SK-N-MC (cell line): ENCODE measurements at places on chromosomes 6 and 20.

DNA sequence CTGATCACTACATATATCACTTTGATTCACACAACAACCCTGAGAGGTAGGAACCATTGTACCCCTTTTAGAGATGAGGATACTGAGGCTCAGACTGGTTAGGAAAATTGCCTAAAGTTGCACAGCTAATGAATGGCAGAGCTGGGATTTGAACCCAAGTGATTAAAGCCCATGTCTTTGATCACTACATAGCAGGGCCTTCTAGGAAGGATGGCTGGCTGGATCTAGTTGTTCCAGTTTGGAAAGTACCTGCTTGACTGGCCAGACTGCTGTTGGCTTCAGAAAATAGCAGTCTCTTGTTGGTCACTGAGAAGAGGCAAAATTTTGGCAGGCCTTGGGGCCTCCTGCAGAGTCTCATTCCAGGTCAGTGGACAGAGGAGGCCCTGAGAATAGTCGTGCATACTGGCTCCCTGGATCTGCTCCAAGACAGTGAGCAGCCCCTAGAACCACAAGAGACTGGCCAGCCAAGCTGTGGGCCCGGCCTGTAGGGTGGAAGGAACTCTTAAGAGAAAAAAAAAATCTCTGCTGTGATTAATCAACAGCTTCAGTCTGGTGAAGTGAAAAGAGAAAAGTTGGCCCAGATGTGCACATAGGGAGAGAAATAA is 17.5 kb downstream of the PPARD start:
- DNase-seq = no peak

GRCh38 chr20:18077157-18077556 is 19.4 kb upstream of the OVOL2 start:
- no peak for DNase-seq

DNA sequence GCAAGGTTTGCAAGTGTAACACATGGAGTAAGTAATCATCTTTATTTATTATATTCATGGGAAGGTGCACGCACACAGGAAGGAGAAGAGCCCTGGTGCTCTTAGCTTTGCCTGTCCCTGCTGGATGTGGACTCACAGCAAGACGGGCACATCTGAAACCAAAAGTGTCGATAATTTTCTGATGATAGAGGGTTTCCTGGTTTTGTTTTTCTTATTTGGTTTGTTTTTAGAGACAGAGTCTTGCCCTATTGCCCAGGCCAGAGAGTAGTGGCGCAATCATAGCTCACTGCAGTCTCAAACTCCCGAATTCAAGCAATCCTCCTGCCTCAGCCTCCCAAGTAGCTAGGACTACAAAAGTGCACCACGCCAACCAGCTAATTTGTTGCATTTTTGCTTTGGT is 7.8 kb upstream of the KHDC1L start:
- DNase-seq = no peak

DNA sequence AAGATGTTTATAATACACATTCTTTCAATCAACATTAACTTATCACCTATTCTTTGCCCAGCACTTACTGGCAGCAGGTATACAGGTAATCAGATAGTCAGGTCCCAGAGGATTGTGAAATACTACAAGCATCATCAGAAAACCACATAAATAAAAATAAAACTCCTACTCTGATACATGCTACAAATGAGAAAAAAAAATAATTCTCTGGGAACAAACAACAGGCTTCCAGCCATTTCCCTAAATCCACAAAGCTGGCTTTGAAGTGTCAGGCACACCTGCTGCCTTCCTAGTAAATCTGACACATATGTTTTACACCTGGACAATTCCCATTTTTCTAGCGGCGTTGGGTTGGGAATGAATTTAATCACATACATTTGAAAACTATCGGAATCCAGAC is 384.5 kb upstream of the CDH4 start:
- no peak for DNase-seq

GRCh38 chr6:24969343-24969860 is 33.6 kb upstream of the RIPOR2 start:
- DNase-seq = no peak

- peak; percentile 14 for DNase-seq
Observed at GRCh38 chr6:80725156-80725930, 618.9 kb downstream of the BCKDHB start.

DNA sequence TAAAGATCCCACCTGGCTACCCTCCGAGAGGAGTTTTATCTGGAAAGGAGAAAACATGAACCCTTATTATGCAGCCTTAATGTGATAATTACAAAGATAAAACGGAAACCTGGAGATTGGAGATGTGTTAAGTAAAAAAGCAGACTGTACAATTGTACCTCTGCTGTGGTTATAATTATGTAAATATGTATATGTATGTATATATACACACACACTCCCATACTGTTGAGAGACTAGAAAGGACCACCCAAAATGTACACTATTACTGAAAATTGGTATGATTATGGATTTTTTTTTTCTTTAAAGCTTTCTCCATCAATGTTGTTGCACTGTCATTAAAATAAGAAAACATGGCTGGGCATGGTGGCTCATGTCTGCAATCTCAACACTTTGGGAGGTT is 72.1 kb upstream of the BCLAF1 start:
- no peak for DNase-seq

- DNase-seq = no peak
Observed at GRCh38 chr6:146981981-146982380, 222.2 kb upstream of the STXBP5 start.

GRCh38 chr6:93136111-93136510 is 283.2 kb downstream of the EPHA7 start:
- DNase-seq = no peak

- DNase-seq = no peak
Observed at GRCh38 chr6:74690365-74690764, 515.5 kb downstream of the COL12A1 start.

DNA sequence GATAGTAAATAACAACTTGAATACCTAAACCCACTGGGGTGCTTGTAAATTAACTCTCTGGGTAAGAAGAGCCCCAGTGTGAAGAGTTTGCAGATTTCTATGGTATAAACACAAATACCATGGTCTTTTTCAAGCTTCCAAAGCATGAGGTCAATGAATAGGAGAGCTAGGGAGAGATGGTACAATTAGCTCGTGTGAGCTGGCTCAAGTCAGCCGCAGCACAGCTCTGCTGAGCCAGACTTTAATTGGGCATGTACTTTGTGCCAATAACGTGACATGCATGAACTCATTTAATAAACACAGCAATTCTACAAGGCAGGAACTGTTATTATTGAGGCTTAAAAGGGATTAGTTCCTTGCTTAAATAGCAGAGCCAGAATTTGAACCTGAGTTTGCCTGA is 684.2 kb downstream of the KIF16B start:
- no peak for DNase-seq

DNA sequence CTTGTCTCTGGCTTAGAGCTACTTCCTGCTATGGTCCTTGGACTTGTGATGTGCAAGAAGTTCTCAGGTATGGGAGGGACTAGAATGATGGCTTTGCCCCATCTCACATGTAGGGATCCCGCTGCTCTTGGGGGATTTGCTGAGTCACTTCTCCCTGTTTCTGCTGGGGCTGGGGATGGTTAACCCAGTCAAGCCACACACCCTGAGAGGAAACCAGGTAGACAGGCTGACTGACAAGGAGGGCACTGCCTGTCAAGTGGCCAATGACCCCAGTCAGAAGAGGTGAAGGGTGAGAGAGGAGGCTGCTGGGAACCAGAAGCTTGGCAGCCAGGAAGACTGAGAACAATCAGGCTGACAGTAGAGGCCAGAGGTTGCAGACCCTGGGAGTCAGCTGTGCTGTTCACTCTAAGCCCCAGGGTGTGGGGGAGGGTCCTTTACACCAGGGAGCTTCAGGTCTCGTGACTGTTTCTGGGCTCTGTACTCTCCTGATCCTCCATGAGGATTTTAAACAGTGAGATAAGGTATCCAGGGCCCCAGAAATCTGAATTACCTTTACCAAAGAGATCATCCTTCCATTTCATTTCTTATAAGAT is 34.6 kb downstream of the HLA-F start:
- DNase-seq = no peak

DNA sequence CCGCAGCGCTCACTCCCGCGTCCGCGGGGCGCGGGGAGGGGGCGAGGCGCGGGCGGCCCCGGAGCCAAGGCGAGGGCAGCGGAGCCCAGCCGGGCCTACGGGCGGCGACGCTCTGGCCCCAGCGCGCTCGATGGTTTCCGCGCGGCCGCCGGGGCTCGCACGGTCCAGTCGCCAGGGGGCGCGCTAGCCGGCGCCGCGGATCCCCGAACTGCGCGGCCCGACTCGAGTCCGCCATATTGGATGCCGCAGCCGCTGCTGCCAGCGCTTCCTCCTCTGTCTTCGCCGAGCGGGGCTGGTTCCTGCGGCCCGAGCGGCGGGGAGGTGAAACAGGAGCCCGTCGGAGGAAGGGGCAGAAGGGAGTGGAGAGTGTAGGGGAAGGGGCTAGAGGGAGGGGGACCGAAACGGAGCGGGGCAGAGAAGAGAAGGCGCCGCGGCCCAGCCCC is at the start of gene SCAF8:
Gene SCAF8 (plus strand): TSS at position 234 of the 443 bp plus-strand sequence. CDS start 485 bp downstream, outside the sequence.
- no peak for DNase-seq

- no peak for DNase-seq
Observed at GRCh38 chr6:169075915-169076654, 177.6 kb downstream of the THBS2 start.

GRCh38 chr20:11266571-11266970 is 592.8 kb upstream of the JAG1 start:
- no peak for DNase-seq

- no peak for DNase-seq
Observed at GRCh38 chr20:61601853-61602252, 349.8 kb downstream of the CDH4 start.

DNA sequence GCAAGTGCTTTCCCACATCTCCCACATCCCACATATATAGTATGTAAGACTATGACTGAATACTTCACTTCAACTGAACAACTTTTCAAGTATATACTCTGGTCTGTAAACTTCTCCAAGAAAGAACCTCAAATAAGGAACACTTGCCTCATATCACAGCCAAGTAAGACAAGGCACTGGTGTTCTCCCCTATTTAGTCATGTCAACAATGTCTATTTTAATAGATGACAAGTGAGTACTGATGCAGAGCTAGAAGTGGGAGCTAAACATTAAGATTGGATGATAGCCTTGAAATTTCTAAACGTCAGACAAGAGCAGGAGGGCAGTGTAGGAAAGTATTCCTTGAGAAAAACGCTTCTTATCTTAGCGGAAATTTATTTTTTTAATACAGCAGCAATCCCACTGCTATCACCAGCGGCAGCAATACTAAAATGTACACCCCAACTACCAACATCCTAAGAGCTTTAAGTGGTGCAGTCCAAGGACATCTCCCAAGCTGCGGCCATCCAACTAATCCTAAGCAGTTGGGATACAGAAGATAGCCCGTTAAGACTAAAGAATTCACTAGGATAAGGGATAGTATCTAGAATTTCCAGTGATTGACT is 29.3 kb downstream of the DST start:
- no peak for DNase-seq

DNA sequence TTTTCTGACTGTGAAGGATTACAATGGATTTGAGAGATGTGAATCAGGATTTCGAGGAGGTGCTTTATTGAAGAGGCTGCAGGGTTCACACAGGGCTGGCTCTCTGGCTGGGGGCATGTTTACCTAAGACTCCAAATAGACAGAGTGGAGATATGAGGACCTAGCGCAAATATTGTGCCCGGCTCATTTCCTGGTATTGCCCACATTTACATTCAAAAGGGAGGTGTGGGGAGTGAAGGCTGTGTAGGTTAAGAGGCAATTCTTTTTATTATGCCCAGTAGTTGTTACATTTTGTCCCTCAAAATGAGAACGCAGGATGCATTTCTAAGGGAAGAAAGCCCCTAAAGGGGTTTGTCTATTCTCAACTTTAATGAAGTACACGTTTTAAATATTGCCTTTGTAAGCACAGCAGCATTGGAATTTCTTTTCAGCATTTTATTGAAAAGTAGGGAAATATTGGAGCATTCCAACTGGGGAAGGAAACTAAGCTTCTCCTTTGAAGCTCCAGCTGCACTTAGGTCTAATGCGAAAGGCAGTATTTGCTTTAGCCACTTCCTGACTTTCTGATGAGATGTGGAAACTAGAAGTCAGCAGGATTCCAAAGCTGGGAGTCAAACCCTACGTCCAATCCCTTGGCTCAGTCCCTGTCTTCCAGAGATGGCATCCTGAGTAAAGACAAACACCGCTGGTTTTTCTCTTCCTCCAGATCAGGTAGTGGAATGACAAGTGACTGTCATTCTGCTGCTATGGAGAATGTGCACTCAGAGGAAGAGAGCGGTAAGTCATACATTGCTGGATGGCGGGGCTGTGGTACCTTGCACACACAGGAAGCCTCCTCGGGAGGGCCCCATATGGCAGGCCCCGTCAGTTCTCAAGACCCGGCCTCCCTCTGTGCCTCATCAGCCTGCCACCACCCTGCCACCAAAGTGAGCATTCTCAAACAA is 70.7 kb downstream of the MYB start:
- DNase-seq = no peak

DNA sequence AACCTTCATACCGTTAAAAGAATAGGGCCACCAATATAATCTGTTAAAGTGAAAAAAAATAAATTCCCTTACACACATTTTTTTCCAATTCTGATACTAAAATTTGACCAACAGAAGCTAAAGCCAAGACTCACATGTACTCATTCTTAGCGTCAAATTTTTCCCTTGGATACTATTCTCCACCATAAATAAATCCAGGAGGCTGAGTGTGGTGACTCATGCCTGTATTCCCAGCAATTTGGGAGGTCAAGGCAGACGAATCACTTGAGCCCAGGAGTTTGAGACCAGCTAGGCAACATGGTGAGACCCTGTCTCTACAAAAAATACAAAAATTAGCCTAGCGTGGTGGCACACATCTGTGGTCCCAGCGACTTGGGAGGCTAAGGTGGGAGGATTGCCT is 43.9 kb downstream of the SCML4 start:
- DNase-seq = no peak

DNA sequence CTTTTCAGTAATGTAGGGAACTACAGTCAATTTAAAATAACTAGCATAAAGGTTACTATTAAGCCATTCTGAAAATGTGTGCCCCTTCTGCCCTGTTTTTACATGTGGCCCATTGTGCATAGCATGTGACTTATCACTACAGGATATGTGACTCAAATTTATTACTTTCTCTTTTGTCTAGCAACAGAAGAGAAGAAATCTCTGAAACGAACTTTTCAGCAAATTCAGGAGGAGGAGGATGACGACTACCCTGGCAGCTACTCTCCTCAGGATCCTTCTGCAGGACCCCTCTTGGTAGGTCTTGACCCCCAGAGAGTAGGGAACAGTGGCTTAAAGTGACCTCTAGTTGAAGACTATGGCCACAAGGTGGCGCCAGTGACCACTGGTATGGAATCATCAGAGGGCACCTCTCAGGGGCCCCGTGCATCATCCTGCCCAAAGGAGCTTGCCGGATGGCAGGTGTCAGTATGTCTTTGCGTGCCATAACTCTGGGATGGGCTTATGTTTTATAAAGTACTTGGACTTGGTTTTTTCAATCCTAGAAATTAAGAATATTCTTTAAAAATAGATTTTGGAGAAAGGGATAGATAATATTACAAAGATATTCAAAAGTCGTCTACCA is 23.9 kb downstream of the RPRD1B start:
- no peak for DNase-seq
